ENCODE measurements at places on chromosomes 11 and 22. TPM values are rescaled to one million over a fixed set of nuclear protein-coding genes. Genes with fewer than 3 reads are reported as not detected.

DNA sequence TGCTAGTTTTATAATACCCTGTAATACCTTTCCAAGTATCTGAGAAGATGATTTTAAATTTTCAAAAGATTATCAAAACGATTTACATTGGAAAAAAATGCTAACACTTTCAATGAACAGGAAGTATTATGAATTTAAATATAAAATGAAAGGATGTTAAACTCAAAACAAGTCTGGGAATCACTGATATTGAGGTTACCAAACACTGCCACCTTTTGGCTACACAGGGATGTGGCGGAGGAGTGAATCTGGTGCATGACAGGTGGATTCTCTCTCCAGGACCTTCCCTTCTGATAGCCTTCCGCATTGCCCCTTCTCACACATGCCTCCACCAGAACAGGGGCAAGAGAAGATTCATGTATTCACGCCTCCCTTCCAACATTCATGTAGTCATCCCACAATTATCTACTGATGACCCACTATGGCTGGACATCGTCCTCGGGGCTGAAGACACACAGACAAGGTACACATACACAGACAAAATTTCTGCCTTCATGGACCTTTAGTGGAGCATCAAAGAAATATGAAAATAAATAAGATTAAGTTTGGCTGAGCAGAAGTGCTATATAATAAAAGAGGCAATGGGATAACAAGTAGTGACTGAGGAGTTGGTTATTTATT lies 34.7 kb downstream of the ATG16L2 start:
- no peak overlapping the region for H3K27ac ChIP-seq
- peaks cover 16% of the 10 kb centered on the region for H3K4me1 ChIP-seq
- peaks cover 71% of the 10 kb centered on the region for H3K36me3 ChIP-seq
- no peak overlapping the region for H3K4me3 ChIP-seq
- no peak for DNase-seq

GRCh38 chr11:130483124-130483523 lies 34.7 kb downstream of the ADAMTS15 start:
- H3K27ac ChIP-seq = no peak overlapping the region
- no peaks in the 10 kb centered on the region for H3K27me3 ChIP-seq
- H3K4me3 ChIP-seq = no peak overlapping the region
- DNase-seq = no peak
- no peaks in the 10 kb centered on the region for H3K4me1 ChIP-seq
- H3K36me3 ChIP-seq = no peaks in the 10 kb centered on the region

OR6A2 gene
- total RNA-seq = 0.20 TPM

MMP12 gene
- not detected for total RNA-seq

TRIM48 gene
- not detected for total RNA-seq

MRGPRE gene
- total RNA-seq = not detected

DNA sequence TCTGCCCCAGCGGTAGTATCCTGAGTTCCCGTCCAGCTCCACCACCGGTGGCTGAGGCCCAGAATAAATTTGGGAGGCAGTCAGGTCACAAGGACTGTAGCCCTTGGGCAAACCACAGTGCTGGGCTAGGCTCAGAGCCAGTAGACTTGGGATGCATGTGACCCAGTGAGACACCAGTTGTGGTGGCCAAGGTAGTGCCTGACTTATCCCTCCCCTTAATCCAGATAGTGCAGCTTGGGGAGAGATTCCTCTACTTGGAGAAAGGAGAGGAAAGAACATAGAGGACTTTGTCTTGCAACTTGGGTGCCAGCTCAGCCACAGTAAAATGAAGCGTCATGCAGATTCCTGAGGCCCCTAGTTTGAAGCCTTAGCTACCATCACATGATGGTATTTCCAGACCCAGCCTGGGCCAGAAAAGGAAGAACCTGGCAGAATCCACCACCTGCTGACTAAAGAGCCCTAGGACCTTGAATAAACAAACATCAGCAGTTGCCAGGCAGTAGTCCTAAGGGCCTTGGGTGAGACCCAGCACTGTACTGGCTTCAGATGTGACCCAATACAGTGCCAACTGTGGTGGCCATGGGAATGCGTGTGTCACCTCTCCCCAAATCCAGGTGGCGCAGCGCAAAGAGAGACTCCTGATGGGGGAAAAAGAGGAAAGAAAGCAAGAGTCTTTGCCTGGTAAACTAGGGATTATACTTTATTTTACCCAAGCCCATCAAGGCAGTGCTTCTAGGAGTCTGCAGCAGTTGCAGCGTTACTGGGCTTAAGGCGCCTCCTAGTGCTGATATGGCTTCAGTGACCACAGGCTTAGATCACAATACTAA lies 17.0 kb upstream of the DDX10 start:
- no peak overlapping the region for H3K4me3 ChIP-seq
- H3K27me3 ChIP-seq = peaks cover 9% of the 10 kb centered on the region
- no peaks in the 10 kb centered on the region for H3K36me3 ChIP-seq
- no peak overlapping the region for H3K27ac ChIP-seq
- no peaks in the 10 kb centered on the region for H3K4me1 ChIP-seq

DRD2 gene
- total RNA-seq = not detected

DNA sequence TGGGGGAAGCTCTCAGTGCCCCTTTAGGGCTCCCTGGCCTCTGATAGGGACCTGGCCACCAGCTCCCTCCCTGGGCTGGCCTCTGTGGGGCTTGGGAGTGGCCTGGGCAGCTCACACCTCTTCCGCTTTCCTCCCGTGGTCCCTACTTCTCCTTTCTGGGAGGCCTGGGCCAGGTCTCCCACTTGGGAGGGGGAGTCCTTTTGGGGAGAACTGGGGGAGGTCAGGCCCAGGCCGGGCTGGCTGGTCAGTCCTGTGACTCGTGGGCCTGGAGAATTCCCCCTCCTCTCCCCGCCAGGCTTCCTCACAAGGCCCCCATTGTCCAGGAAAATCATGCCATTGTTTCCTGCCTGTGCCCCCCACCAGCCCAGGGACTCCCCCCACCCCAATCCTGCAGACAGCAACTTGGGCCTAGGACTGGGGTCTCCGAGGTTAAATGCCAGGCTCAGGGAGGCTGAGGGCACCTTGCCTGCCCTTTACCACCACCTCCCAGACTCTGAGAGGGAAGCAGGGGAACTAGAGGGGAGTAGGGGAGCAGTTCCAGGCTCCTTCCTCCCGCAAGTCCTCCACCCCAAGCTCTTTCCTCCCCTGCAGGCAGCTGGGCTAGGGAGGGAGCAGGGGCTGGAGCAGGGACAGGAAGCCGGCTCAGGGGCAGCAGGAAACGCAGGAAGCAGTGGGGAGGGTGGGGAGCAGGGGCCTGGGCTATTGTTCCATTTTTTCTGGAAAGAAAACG lies 2.8 kb downstream of the MAP3K11 start:
- H3K4me3 ChIP-seq = peak overlapping the region; percentile 52
- peaks cover 63% of the 10 kb centered on the region for H3K36me3 ChIP-seq
- H3K27ac ChIP-seq = peak overlapping the region; percentile 66
- no peak for DNase-seq
- H3K4me1 ChIP-seq = peaks cover 54% of the 10 kb centered on the region
- no peaks in the 10 kb centered on the region for H3K27me3 ChIP-seq

GRCh38 chr11:130260742-130261141 lies 54.0 kb downstream of the ZBTB44 start:
- H3K4me1 ChIP-seq = peaks cover 68% of the 10 kb centered on the region
- peaks cover 73% of the 10 kb centered on the region for H3K36me3 ChIP-seq
- no peaks in the 10 kb centered on the region for H3K27me3 ChIP-seq
- H3K4me3 ChIP-seq = no peak overlapping the region
- H3K27ac ChIP-seq = no peak overlapping the region

DNA sequence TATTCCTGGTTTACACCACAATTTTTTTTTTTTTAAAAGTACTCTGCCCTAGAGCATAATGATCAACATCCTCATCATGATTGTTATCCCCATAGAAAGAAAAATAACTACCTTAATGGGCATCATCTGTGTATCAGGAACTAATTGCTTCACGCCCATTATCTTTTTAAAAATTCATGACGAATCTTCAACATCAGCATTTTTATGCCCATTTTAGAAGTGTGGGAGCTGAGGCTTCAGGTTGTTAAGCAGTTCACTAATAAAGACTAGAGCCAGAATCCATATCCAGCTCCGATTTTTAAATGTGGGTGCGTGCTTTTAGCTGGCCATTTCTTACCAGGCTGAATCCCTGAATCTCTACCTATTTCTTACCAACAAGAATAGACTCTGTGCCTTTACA lies 92.9 kb upstream of the KCNA4 start:
- H3K4me3 ChIP-seq = no peak overlapping the region
- H3K4me1 ChIP-seq = no peaks in the 10 kb centered on the region
- DNase-seq = no peak
- H3K36me3 ChIP-seq = no peaks in the 10 kb centered on the region
- H3K27me3 ChIP-seq = no peaks in the 10 kb centered on the region

DNA sequence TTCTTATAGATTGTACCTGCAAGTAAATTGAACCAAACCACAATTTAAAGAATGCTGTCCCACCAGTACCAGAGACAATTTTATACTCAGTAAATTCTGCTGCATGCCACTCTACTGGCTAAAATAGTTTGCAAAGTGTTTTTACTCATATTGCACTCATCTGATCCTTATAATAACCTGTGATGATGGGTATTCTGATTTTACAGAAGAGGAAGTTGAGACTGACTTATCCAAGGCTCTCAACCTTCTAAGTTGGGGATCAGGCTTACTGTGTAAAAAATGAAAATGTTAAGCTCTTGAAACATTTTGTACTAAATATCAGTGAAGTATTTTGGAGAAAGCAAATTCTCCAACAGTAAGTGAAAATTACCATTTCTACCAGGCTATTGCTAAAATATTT lies 37.9 kb downstream of the RNF169 start:
- no peak overlapping the region for H3K4me3 ChIP-seq
- no peaks in the 10 kb centered on the region for H3K27me3 ChIP-seq
- peaks cover 30% of the 10 kb centered on the region for H3K36me3 ChIP-seq
- no peak overlapping the region for H3K27ac ChIP-seq
- DNase-seq = no peak
- peaks cover 29% of the 10 kb centered on the region for H3K4me1 ChIP-seq

DNA sequence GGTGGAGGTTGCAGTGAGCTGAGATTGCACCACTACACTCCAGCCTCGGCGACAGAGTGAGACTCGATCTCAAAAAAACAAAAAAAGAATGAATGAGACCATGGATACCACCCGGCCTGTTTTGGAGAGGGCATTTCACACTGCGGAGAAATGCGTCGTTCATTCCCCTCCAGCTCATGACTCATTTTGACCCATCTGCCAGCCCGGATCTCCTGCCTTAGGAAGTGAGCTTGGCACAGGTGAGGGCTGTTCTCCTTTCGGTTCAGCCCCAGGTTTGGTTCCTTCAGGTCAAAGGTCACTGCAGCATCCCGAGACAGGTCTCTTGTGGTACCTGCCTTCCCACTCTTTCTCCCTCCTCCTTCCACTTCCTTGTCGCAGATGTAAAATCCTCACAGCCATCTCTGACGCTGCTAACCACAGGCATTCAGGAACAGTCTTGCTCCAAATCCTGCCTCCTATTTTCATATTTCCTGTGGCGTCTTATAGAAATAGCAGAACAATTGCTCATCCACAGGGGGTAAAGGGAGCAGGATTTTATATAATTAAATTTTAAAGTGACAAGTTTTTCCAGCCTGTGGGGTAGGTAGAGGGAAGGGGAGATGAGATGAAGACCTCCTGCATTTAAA lies 517.9 kb downstream of the NTM start:
- H3K4me1 ChIP-seq = no peaks in the 10 kb centered on the region
- no peaks in the 10 kb centered on the region for H3K36me3 ChIP-seq
- DNase-seq = no peak
- H3K4me3 ChIP-seq = no peak overlapping the region
- H3K27me3 ChIP-seq = no peaks in the 10 kb centered on the region
- H3K27ac ChIP-seq = no peak overlapping the region

DNA sequence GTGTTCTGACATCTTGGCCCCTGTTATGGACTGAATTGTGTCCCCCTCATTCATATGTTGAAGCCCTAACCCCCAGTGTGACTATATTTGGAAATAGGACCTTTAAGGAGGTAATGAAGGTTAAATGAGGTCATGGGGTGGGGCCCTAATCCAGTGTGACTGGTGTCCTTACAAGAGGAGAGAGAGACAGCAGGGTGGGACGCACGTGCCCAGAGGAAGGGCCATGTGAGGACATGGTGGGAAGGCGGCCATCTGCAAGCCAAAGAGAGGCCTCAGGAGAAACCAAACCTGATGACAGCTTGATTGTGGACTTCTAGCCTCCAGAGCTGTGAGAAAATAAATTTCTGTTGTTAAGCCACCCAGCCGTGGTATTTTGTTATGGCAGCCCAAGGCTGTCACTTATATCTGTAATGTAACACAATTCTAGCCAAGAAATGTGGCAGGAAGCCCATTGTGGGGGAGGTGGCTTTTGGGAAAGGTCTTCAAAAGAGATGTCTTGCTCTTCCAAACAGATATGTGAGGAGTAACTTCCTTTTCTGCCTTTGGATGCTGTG lies 23.7 kb downstream of the SLC22A6 start:
- no peaks in the 10 kb centered on the region for H3K4me1 ChIP-seq
- no peak for DNase-seq
- H3K27me3 ChIP-seq = peaks cover 41% of the 10 kb centered on the region
- H3K27ac ChIP-seq = no peak overlapping the region
- H3K36me3 ChIP-seq = no peaks in the 10 kb centered on the region
- H3K4me3 ChIP-seq = no peak overlapping the region

- H3K4me3 ChIP-seq = no peak overlapping the region
- H3K27me3 ChIP-seq = no peaks in the 10 kb centered on the region
- no peaks in the 10 kb centered on the region for H3K4me1 ChIP-seq
Observed at GRCh38 chr11:35980686-35981390, 37.0 kb downstream of the LDLRAD3 start.

RIC3 gene
- total RNA-seq = 44.3 TPM

DNA sequence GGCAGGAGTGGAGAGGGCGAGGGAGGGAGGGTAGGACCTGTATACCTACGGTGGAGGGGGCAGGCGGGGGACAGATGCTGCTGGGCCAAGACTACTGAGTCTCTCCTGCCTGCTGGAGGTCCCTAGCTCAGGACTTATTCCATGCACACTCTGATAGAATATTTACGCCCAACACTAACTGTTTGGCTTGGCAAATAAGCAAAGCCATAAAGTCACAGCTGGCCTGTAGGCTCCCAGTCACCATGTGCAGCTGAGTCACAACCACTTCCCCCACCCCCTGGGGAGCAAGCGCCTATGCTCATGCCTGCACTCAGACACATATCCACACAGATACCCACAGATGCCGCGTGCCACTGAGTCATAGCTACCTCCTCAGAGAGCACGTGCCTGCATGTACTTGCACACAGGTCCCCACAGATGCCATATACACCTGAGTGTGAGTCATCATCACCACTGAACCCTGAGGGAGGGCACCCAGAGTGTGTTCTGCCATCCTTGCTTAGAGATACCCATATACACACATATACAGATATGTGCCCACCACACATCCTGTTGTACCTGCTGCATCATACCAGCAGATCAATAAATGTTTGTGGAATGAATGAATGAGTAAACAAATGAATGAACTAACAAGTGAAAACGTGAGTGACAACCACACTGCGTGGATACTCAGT lies 95.8 kb downstream of the SWAP70 start:
- peak; percentile 82 for DNase-seq
- H3K27me3 ChIP-seq = no peaks in the 10 kb centered on the region
- H3K4me1 ChIP-seq = peaks cover 76% of the 10 kb centered on the region
- peak overlapping the region; percentile 98 for H3K27ac ChIP-seq
- peaks cover 12% of the 10 kb centered on the region for H3K36me3 ChIP-seq
